ENCODE measurements at places on chromosomes 7 and 10.
A peak's percentile ranks its signal among the peaks of the same experiment; 100 is the strongest.

DNA sequence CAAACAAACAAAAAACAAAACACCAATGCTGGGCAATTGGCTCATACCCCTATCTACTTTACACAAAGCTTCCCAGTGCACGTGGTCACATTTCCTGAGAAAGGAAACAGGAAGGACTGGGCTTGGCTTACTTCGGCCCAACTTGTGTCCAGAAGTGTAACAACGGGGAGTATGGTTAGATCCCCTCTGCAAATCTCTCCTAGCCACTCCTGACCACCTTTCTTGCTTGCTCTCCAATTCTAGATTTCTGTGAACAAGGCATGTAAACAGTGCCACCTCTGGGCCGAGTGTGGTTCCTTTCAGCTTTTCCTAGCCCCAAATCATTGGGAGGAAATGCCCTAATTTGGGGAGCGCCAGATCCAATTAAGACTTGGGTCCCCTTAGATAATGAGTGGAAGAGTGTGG, 21.0 kb upstream of the FRAT2 start:
- no peak for DNase-seq

GRCh38 chr10:317271-317769, 182.1 kb downstream of the ZMYND11 start:
- DNase-seq = peak; percentile 74

DNA sequence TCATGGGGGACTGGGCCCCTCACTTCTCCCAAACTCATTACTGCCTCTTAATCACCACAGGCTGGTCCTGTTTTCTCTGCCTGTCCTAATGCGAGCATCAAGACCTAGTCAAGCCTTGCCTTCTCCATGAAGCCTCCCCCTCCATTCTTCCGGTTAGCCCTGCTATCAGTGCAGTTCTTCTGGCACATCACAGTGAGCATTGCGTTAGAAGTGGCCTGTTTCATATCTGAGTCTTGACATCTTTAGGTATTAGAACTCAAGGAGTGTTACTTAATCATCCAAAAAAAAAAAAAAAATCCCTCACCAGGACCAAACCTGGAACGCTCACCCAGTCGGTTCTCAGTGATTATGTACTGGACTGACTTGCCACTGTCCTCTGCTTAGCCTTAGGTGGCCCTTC, 17.4 kb downstream of the SNX10 start:
- no peak for DNase-seq

GRCh38 chr10:51867956-51868355, 168.6 kb upstream of the CSTF2T start:
- peak; percentile 91 for DNase-seq

- no peak for DNase-seq
These were observed 4.9 kb downstream of the GNB2 start for GRCh38 chr7:100678291-100678984.

GRCh38 chr7:36765605-36766004, 41.3 kb upstream of the AOAH start:
- no peak for DNase-seq

DNA sequence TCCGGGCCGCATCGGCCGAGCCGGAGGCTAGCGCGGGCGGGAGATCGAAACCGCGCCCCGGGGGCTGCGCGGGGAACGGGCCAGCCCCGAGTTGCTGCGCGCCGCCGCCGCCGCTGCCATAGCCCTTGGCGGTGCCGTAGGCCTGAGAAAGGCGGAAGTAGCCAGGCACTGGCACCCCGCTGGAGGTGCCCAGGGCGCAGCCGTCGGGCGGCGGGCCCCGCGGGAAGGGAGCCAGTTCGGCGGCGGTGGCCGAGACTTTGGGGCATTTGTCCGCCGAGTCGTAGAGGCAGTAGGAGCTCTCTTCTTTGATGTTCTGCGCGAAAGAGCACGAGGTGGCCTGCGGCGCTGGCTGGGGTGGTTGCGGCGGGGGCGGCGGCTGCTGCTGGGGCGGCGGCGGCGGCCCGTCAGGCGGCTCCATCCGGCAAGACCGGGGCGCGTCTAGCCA, 587 bp downstream of the HOXA10 start:
- DNase-seq = no peak

GRCh38 chr10:69863580-69863979, 61.9 kb downstream of the COL13A1 start:
- no peak for DNase-seq

DNA sequence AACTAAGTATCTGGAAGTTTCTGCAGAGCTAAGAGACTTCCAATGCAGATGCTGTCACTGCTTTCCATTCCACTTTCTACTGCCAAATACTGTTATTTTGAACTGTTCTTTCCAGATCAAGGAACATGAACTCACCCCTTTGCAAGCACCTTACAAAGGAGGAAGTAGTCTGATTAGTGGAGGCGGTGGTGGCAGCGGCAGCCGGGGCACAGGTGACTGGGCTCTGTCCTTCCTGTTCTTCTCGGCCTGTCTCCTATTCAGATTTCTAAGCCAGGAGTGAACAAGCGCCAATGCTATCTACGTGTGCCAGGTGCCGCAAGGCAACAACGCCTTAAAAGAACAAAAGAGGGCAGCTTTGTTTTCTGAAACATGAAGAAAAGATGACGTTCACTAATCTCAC, 44.9 kb downstream of the BEND7 start:
- DNase-seq = no peak

GRCh38 chr10:2963889-2964631, 103.3 kb upstream of the PFKP start:
- no peak for DNase-seq

DNA sequence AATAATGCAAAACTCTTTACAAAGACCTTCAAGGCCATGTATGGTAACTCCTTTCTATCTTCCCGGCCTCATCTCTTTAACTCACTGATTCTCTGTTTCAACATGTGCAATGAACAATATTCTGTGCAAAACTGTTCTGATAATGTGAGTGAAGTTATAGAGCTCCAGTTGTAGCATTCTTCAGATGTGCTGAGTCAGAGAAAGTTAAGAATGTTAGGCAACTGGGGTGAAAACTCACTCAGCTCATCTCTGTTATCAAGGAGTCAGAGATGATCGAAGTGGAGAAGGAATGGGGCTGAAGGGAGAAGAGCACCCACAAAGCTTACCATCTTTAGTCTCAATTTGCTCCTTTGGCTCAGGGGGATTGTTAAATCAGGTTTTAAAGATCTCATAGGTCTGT, 344.7 kb upstream of the NPSR1 start:
- no peak for DNase-seq

DNA sequence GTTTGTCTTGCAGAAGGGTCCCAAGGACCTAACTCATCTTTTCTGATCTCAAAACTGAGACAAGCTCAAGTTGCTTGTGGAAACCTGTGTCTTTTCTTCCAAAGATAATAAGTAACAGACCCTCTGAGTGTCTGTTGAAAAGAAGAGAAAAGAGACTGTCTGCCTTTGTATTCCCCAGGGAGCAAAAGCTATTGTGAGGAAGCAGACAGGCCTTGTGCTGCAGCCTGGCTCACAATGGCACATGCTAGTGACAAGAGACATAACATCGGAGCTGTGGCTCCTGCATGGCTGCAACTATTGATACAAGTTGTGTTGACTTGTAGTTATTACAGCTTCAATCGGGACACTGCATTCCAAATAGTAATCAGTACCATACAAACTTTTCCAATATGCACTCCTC, 202.9 kb downstream of the DKK1 start:
- DNase-seq = no peak

DNA sequence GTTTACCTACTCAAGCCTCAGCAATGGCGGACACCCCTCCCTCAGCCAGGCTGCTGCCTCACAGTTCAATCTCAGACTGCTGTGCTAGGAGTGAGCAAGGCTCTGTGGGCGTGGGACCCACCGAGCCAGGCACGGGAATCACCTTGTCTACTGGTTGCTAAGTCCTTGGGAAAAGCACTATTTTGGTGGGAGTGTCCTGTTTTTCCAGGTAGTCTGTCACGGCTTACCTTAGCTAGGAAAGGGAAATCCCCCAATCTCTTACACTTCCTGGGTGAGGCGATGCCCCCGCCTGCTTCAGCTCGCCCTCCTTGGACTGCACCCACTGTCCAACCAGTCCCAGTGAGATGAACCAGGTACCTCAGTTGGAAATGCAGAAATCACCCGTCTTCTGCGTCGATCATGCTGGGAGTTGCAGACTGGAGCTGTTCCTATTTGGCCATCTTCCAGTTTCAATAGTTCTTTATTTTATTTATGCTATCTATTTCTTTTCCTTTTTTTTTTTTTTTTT, at the start of gene HYAL4:
TSS of gene HYAL4 (plus strand) at position 458 of the 508 bp plus-strand sequence. CDS start 23,105 bp downstream, outside the sequence.
- no peak for DNase-seq

DNA sequence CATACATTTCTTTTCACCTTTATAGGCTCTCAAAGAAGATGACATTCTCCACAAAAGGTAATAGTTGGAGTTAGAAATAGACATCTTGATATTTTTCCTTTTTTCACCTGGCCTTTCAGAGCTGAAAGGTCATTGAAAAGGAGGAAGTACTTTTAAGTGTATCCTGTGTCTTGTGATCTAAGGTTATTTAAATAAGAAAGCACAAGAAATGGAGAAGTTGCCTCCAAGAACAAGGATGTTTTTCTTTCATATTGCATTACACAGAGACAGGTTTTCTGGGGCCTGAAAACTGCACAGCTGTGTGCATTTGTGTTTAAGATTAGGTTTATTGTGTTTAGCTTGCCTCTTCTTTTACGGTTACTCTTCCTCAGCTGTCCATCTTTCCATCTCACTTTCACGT, 103.4 kb upstream of the SEMA3D start:
- DNase-seq = no peak

DNA sequence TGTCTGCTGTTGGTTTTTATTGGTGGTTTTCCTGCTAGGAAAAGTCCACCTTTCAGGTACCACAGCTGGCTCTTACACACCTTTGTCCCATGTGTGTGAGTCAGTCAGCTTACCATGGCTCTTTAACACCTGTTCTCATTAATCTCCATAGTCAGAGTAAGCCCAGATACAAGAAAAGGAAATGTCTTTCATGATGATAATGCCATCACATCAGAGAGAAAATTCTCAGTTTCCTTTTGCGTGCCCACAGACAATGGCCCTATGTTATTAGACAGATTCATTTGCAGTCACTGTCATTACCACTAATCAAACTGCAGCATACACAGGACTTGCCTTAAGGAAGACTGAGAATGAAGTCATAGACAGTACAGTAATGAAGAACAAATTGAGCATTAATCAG, 1583.6 kb upstream of the LRRTM3 start:
- DNase-seq = no peak

GRCh38 chr10:86536294-86536861, 14.8 kb upstream of the WAPL start:
- DNase-seq = no peak

GRCh38 chr7:35993113-35993512, 159.9 kb upstream of the EEPD1 start:
- no peak for DNase-seq

Data from AG04450 (cell line).